ENCODE measurements at places on chromosomes 5 and 9.

DNA sequence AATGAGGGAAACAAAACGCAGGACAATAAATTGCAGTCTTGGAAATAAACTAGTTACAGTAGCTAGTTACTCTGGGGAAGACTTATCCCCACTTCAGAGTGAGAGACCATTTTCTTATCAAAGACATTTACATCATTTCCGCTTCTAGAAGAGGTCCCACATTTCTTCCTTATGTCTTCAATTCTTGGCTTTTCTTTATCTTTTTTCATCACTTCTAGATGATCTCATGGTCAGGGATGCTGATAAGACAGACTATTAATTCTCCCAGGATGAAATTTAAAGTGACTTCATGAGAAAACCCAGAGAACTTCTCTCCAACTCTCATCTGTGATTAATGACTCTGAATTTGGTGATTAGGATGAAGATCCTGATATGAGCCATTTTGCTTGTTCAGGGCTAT, 229.1 kb downstream of the MTRR start:
- no peak for DNase-seq

GRCh38 chr9:14173713-14174112, 140.2 kb downstream of the NFIB start:
- no peak for DNase-seq

GRCh38 chr5:79666758-79667157, 22.9 kb upstream of the CMYA5 start:
- no peak for DNase-seq

DNA sequence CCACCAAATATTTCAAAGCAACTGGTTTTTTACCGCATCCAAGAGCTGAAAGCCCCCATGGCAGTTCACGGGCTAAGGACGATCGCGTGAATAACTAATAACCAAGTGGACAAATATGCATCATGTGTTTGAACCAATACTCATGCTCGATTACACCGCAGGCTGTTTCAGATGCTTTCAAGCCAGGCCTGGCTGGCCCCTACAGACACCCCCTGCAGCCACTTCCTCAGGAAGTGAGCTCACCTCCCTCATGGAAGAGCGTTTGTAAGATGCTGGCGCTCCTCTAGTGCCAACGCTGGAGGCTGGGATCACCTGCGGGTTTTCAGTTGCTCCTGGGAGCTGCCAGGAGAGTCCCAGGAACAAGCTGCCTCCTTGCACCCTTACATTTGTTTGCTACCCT, 53.9 kb upstream of the PTCH1 start:
- DNase-seq: no peak

GRCh38 chr5:132011622-132012343, at the start of gene ACSL6:
ACSL6 (minus strand) TSS chr5:132011658; CDS start chr5:132011553, 105 bp downstream.
- no peak for DNase-seq

GRCh38 chr5:181217803-181218062, 5.3 kb upstream of the TRIM41 start:
- no peak for DNase-seq

DNA sequence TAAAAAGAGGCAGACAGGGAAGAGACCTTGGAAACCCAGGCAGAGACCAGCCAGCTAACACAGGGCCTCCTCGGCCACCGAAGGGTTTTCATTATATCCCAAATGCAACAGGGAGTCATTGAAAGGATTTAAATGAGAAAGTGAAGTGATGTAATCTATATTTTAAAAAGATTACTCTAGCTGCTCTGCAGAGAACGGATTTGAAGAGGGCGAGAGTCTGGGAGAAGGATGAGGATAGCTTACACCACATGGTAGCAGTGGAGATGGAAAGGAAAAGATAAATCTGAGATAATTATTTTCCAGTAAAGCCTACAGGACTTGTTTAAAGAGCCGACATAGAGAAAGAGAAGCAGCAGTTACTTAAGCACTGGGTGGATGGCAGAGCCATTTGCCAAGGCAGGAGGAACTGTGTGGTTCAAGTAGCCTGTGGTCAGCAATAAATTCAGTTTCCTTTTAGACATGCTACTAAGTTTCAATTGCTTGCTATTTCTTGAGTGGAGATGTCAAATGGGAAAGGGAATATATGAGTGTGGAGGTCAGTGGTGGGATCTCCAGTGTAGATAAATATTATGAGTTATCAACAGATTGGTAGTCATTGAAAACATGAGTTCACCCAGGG, 9.3 kb downstream of the FBN2 start:
- no peak for DNase-seq

GRCh38 chr5:110844251-110844650, 105.4 kb downstream of the SLC25A46 start:
- DNase-seq: no peak

GRCh38 chr9:37958154-37958553, 54.2 kb upstream of the SLC25A51 start:
- DNase-seq: no peak

- no peak for DNase-seq
Measured at GRCh38 chr9:137487454-137488326, 28.6 kb upstream of the NSMF start.

- DNase-seq: peak; percentile 24
Measured at GRCh38 chr9:33202552-33203201, 35.5 kb upstream of the B4GALT1 start.

DNA sequence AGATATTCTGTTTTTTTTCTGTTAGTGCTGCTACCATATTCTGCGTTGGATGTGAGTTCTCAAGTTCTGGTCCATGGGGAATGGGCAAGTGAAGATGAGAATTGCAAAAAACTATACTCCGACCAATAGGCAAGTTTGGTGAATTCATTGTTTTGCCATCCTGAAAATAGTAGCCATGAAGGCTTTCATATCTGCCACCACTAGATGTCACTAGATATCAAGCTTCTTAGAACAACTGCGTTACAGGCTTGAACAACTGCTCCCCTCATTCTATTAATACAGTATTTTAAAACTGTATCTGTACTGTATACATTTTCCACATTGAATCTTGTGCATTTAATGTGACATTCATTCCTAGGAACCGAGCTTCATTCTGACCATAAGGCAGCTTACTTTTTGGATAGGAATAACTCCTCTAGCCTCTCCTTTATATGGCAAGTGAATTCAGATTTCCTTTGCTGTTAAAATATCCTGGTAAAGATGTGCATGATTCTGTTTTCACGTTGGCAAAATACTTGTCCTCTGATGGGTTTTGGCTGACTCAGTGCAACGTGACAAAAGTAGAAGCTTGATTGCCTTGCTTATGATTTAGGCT, 163.6 kb downstream of the SREK1 start:
- DNase-seq: peak; percentile 87

GRCh38 chr9:5562806-5563416, 52.6 kb downstream of the PDCD1LG2 start:
- peak; percentile 41 for DNase-seq

DNA sequence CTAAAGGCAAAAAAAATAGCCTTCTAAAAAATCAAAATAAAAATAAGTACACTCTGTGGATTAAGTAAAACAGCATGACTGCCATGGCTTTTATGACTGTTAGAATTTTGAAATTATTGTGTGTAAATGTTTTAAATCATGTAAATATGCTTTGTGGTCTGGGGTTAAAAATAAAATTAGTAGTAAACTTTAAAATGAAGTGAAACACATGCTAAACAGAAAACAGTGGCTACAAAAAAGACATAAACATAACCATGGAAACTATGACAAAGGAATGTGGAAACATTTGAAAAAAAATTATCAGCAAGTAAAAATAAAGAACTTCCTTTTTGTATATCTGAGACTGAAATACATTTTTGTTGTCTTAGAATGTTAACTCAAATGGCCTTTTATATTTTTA, 134.5 kb upstream of the SPEF2 start:
- DNase-seq: peak; percentile 50
